ENCODE measurements at places on chromosomes 2 and 18.
A peak's percentile ranks its signal among the peaks of the same experiment; 100 is the strongest.

GRCh38 chr2:65576861-65577601, 144.6 kb upstream of the SPRED2 start:
- peaks cover 41% of the 10 kb centered on the region for H3K4me1 ChIP-seq
- H3K27me3 ChIP-seq = no peaks in the 10 kb centered on the region
- peaks cover 12% of the 10 kb centered on the region for H3K36me3 ChIP-seq
- peak; percentile 14 for DNase-seq

- DNase-seq = peak; percentile 10
- H3K27me3 ChIP-seq = no peaks in the 10 kb centered on the region
- no peaks in the 10 kb centered on the region for H3K36me3 ChIP-seq
- no peak overlapping the region for H3K4me3 ChIP-seq
- H3K4me1 ChIP-seq = no peaks in the 10 kb centered on the region
Measured at GRCh38 chr2:183070942-183071844, 7.4 kb upstream of the DUSP19 start.

- H3K27ac ChIP-seq = no peak overlapping the region
- no peak overlapping the region for H3K4me3 ChIP-seq
- no peaks in the 10 kb centered on the region for H3K27me3 ChIP-seq
- peaks cover 17% of the 10 kb centered on the region for H3K4me1 ChIP-seq
- peaks cover 7% of the 10 kb centered on the region for H3K36me3 ChIP-seq
Measured at GRCh38 chr2:216661639-216662375, 28.6 kb downstream of the IGFBP2 start.

- DNase-seq = no peak
- H3K27ac ChIP-seq = no peak overlapping the region
- peaks cover 2% of the 10 kb centered on the region for H3K27me3 ChIP-seq
- no peaks in the 10 kb centered on the region for H3K36me3 ChIP-seq
Measured at GRCh38 chr2:225620227-225620626, 220.7 kb downstream of the NYAP2 start.

DNA sequence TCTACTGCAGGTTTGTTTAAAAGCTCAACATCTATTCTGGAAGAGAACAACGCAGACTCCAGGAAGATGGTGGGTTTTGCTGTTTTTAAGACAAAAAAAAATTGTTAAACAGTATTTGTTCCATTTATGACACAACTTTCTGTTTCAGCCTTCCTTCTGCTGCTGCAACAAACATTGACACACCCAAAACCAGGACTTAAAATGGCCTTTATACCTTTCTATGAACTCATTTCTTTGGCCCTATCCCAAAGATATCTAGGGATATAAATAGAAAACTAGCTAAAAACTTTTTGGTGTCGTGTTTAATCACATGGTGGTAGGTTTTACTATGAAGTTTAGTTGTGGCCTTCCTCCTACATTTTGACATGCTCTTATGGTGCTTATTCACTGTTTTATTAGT, 964 bp upstream of the GALNT3 start:
- H3K4me3 ChIP-seq = peak overlapping the region; percentile 83
- DNase-seq = no peak
- H3K27ac ChIP-seq = peak overlapping the region; percentile 92
- peaks cover 26% of the 10 kb centered on the region for H3K4me1 ChIP-seq
- peaks cover 37% of the 10 kb centered on the region for H3K36me3 ChIP-seq
- H3K27me3 ChIP-seq = no peaks in the 10 kb centered on the region
